Activated T-cell treated with anti-CD3 and anti-CD28 coated beads, Interleukin-2, amount 50 U/mL, for 72 hours (primary cell): ENCODE measurements at places on chromosomes 1 and 21.

- no peaks in the 10 kb centered on the region for H3K36me3 ChIP-seq
- H3K4me1 ChIP-seq: no peaks in the 10 kb centered on the region
- H3K4me3 ChIP-seq: no peak overlapping the region
- DNase-seq: no peak
Measured at GRCh38 chr1:174445817-174446216, 1.9 kb upstream of the GPR52 start.

- DNase-seq: no peak
- peak overlapping the region; percentile 94 for H3K4me3 ChIP-seq
- H3K27ac ChIP-seq: no peak overlapping the region
- H3K27me3 ChIP-seq: peaks cover 52% of the 10 kb centered on the region
- peaks cover 37% of the 10 kb centered on the region for H3K4me1 ChIP-seq
Measured at GRCh38 chr1:236140705-236141446, 1.5 kb upstream of the GPR137B start.

DNA sequence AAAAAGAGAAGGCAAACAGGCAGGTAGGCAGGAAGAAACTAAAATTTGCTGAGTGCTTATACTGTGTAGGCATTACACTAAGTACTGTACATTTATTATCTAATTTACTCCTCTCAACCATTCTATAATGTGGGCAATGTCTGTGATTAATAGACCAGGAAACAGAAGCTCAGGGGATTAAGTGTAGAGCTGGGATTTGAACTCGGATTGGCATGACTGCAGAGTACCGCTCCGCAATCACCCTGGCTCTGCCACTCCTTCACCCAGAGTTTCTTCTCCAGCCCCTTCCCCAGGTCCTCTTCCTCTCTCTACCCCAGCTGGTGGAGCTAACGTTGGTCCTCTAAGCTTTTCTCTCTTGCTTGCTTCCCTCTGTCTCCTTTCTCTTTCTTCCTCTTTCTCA is 11.5 kb upstream of the S100A2 start:
- H3K4me3 ChIP-seq: no peak overlapping the region
- peaks cover 23% of the 10 kb centered on the region for H3K27me3 ChIP-seq
- peaks cover 17% of the 10 kb centered on the region for H3K4me1 ChIP-seq
- no peak for DNase-seq
- peaks cover 3% of the 10 kb centered on the region for H3K36me3 ChIP-seq

GRCh38 chr1:164928232-164928812 is 369.3 kb downstream of the PBX1 start:
- H3K4me1 ChIP-seq: no peaks in the 10 kb centered on the region
- no peak for DNase-seq
- no peaks in the 10 kb centered on the region for H3K36me3 ChIP-seq
- no peak overlapping the region for H3K27ac ChIP-seq
- no peak overlapping the region for H3K4me3 ChIP-seq
- H3K27me3 ChIP-seq: no peaks in the 10 kb centered on the region

- no peaks in the 10 kb centered on the region for H3K36me3 ChIP-seq
- H3K4me1 ChIP-seq: no peaks in the 10 kb centered on the region
- H3K4me3 ChIP-seq: no peak overlapping the region
- no peak for DNase-seq
- H3K27me3 ChIP-seq: no peaks in the 10 kb centered on the region
Measured at GRCh38 chr1:38940339-38941047, 1.1 kb downstream of the RHBDL2 start.

GRCh38 chr1:15714406-15715136 is 21.5 kb upstream of the SLC25A34 start:
- no peaks in the 10 kb centered on the region for H3K4me1 ChIP-seq
- H3K27me3 ChIP-seq: no peaks in the 10 kb centered on the region
- no peak overlapping the region for H3K27ac ChIP-seq
- peaks cover 3% of the 10 kb centered on the region for H3K36me3 ChIP-seq
- DNase-seq: no peak

DNA sequence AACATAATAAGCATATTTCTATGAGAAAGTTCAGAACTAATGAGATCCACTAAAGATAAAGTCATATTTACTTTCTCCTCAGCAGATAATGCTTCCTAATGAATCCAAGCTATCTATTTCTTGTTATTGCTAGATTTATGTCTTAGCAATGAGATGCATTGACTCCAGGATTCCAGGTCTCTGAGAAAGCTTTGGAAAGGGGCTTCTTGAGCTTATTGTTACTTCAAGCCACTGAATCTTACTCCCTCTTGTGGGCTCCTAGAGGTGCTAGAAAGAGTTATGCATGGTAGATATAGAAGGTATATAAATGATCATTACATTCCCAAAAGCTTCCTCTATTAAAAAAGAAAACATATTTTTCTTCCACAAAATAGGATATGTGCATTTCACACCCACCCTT is 246.4 kb upstream of the ADAMTS5 start:
- no peak overlapping the region for H3K4me3 ChIP-seq
- DNase-seq: no peak

DNA sequence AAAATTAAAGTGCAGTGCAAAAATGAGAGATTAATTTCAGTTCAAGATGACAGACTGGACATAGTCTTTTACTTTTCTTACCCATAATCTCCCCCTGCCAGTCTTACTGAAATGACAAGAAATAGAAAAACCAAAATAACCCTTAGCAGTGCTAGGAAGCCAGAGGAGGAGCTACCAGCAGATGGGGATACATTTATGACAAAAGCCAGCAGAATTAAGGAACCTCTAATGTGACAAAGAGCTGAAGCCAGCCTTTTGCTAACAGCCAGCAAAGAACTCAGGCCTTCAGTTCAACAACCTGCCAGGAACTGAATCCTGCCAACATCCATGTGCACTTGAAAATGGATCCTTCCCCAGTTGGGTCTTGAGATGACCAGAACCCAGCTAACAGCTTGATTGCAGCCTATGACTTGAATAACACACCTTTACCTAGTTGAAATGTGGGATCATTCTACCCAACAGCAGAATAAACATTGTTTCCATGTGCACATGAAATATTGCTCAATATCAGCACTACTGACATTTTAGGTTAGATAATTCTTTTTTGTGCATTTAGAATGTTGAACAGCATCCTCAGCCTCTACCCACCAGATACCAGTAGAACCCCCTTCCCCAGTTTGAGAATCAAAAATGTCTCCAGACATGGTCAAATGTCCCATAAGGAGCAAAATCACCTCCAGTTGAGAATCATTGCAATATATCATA is 7.9 kb upstream of the TRAF5 start:
- peaks cover 38% of the 10 kb centered on the region for H3K4me1 ChIP-seq
- no peaks in the 10 kb centered on the region for H3K36me3 ChIP-seq
- H3K27me3 ChIP-seq: no peaks in the 10 kb centered on the region
- no peak for DNase-seq
- no peak overlapping the region for H3K27ac ChIP-seq

GRCh38 chr1:179941454-179941853 is 13.2 kb upstream of the CEP350 start:
- no peaks in the 10 kb centered on the region for H3K4me1 ChIP-seq
- H3K36me3 ChIP-seq: no peaks in the 10 kb centered on the region
- no peak for DNase-seq
- no peak overlapping the region for H3K4me3 ChIP-seq
- H3K27ac ChIP-seq: no peak overlapping the region

DNA sequence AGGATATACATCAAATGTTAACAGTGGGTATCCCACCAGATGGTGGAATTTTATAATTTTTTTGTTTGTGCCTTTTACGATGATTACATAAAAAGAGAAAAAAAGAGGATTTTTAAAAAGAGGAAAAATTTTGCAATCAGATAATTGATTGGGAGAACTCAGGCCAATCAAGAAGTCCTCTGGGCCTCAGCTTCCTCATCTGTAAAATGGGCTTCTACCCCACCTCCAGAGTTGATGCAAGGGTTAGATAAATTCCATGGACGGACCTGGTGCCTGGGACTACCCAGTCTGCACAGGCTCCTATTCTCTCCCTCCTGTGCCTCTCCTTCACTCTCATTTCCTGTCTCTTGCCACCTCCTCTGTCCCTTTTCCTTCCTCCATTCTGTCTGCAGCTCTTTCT is 88.9 kb downstream of the TRABD2B start:
- no peak overlapping the region for H3K27ac ChIP-seq
- no peak for DNase-seq

DNA sequence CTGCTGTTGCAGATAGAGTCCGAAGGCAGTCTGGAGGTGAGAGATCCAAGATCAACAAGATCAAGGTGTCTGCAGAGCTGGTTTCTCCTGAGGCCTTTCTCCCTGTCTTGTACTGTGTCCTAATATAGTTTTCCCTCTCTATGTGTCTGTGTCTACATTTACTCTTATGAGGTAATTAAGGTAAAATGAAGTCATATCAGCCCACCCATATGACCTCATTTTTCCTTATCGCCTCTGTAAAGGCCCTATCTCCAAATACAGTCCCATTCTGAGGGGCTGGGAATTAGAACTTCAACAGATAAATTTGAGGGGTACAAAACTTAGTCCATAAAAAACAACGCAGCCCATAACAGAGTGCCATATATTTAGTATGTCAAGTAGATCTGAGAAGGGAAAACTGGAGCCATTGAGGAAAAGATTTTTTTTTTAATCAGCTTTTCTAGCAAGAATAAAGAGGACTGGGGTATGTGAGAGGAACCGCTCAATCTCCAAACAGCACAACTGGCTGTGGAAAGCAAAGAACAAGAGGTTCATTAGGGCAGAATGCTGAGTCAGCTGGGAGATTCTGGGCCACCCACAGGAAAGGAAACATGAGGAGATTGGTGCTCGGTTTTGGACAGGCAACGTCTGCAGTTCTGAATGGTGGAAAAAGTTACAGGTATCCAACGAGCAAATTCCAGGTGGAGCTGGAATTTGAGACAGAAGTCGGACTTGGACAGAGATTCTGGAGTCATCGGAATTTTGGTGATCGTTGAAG is 65.7 kb downstream of the MAP3K21 start:
- no peak overlapping the region for H3K4me3 ChIP-seq
- H3K36me3 ChIP-seq: no peaks in the 10 kb centered on the region
- H3K4me1 ChIP-seq: no peaks in the 10 kb centered on the region
- no peak for DNase-seq

DNA sequence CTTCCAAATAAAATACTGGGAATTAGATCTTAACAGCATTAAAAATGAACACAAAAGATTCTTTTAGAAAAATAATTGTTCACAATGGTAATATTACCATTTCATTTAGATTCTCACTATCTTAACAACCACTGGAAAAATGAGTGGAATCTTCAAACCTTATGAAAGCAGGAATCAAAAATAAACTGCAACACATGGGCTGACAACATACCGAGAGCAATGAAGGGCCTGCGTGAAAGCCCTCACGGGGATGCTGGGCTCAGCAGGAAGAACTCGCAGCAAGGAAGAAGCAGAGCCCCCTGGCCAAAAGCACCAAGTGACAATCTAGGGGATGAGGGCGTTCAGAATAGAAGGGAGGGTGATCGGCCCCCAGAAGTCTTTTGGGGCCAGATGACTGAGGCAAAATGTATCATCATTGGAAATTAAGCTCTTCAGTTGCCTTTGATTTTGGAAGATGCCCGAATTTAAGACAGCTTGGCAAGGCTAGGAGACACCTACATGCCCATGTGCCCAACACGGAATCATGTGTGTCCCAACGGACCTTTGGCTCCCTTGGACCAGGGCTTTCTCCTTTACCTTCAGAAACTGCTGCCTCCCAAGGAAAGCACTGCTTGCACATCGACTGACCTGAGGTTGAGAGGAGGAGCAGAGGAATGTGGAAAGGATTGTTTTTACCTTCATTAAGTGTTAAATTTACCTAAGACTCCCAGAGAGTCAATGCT is 103.9 kb downstream of the TGFBR3 start:
- no peak for DNase-seq
- H3K4me3 ChIP-seq: no peak overlapping the region
- peaks cover 3% of the 10 kb centered on the region for H3K36me3 ChIP-seq
- peak overlapping the region; percentile 22 for H3K27ac ChIP-seq
- H3K4me1 ChIP-seq: peaks cover 10% of the 10 kb centered on the region

- no peaks in the 10 kb centered on the region for H3K36me3 ChIP-seq
- H3K27ac ChIP-seq: no peak overlapping the region
- H3K4me1 ChIP-seq: peaks cover 27% of the 10 kb centered on the region
- no peak for DNase-seq
- no peak overlapping the region for H3K4me3 ChIP-seq
- H3K27me3 ChIP-seq: peaks cover 36% of the 10 kb centered on the region
Measured at GRCh38 chr1:93616221-93616995, 65.2 kb downstream of the BCAR3 start.

DNA sequence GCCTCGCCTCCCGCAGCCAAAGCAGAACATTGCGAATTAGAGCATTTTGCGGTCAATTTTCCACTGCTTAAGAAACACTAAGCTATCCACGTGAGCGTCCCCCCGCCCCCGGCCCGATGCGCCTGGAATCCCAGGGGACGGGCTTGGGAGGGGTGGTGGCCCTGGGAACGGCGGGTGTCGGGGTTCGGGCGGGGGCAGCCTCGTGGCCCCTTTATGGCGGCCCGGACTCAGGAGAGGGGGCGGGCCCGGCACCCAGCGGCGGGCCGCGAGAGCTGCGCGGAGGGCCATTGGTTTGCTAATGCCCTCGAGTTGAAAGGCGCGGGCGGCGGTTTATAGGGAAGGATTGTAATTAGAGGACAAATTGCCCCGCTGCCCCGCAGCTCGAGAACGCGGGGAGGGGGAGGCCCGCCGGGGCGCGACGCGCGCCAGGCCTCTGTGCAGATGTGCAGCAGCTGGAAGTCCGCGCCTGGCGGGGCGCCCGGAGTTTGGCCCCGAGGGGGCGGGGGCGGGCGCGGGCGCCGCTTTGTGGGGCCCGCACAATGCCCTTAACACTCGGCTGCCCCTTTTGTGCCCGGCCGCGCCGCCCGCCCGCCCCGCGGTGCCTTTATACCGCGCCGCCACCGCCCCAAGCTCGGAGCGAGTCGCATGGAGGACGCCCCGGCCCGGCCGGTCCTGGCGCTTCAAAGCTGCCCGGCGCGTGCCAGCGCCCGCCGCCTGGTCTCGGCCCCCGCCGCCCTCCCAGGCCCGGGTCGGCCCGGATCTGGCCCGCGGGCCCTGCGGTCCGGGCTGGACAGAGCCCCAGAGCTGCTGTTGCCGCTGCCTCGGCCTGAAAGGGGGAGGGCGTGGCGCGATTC is 1.9 kb upstream of the HES3 start:
- H3K4me1 ChIP-seq: peaks cover 21% of the 10 kb centered on the region
- no peak overlapping the region for H3K27ac ChIP-seq
- peaks cover 1% of the 10 kb centered on the region for H3K36me3 ChIP-seq

- H3K4me3 ChIP-seq: no peak overlapping the region
- DNase-seq: no peak
- no peaks in the 10 kb centered on the region for H3K4me1 ChIP-seq
Measured at GRCh38 chr1:83950106-83950661, 48.7 kb downstream of the TTLL7 start.

DNA sequence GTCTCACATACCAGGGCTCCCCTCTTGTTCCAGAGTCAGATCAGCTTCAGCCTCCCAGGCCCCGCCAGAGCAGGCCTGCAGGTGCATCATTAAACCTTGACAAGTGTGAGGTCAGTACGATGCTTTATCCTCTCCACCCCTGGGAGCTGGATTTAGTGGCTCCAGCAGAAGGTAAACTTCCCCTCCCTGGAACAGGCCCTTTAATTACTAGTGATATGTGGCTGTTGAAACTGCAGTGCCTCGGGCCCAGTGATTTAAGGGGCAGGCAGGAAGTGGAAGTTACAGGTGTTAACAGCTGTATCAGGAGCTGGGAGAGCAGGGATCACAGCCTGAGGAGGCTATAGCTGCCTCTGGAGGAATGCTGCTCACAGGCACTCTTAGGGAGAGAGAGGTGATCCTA is 132.4 kb upstream of the KLHDC7A start:
- DNase-seq: no peak
- H3K4me1 ChIP-seq: no peaks in the 10 kb centered on the region
- H3K27ac ChIP-seq: no peak overlapping the region
- H3K36me3 ChIP-seq: no peaks in the 10 kb centered on the region
- no peak overlapping the region for H3K4me3 ChIP-seq
